GM13976 (cell line): ENCODE measurements at places on chromosomes 12 and 14.
A peak's percentile ranks its signal among the peaks of the same experiment; 100 is the strongest.

GRCh38 chr12:28683366-28683765 lies 465.7 kb upstream of the FAR2 start:
- no peak for DNase-seq

DNA sequence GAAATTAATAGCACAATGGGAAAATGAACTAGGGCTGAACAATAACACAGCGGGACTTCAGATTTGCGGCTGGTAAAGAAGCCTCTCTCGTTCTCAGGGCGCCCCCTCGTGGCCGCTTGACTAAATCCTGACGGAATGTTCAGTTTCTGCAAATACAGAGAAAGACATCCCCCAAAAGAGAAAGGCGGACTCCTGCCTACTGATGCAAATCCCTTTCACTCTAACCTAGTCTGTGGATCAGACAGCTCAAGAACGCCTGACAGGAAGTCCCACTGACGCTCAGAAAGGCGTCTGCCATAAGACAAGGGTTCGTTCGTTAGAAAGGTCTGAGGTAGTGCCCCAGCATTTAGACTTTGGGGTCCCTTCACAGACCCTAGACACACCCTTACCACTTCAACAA lies 2.5 kb downstream of the NUAK1 start:
- peak; percentile 77 for DNase-seq

- no peak for DNase-seq
These were observed 29.7 kb downstream of the FAM222A start for GRCh38 chr12:109743076-109743910.

GRCh38 chr12:48390026-48390425 lies 39.3 kb upstream of the ZNF641 start:
- no peak for DNase-seq

GRCh38 chr12:32545413-32545980 lies 133.6 kb upstream of the DNM1L start:
- DNase-seq, result no peak

GRCh38 chr14:23478109-23478759 lies 8.7 kb downstream of the NGDN start:
- DNase-seq, result peak; percentile 52

GRCh38 chr14:34794217-34794616 lies 79.8 kb upstream of the CFL2 start:
- DNase-seq, result no peak

DNA sequence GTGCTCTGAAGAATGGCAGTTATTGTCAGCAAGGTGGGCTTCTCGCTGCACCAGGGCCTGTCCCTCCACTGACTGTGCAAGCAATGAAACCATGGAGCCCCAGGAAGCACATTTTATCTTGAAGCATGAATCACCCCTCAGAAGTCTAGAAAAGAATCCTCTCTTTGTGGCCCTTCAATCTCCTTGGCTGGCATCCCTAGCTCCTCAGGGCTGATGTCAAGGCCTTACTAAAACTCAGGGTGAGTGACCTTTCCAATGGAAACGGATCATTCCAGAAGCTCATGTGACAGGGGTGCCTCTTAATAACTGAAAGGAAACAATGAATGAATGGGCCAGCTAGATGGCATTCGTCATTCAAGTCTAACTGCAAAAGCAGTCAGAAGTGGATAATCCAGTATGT lies 22.3 kb upstream of the PLEKHH1 start:
- no peak for DNase-seq

GRCh38 chr14:100079726-100080005 lies 14.4 kb downstream of the EVL start:
- DNase-seq, result no peak

DNA sequence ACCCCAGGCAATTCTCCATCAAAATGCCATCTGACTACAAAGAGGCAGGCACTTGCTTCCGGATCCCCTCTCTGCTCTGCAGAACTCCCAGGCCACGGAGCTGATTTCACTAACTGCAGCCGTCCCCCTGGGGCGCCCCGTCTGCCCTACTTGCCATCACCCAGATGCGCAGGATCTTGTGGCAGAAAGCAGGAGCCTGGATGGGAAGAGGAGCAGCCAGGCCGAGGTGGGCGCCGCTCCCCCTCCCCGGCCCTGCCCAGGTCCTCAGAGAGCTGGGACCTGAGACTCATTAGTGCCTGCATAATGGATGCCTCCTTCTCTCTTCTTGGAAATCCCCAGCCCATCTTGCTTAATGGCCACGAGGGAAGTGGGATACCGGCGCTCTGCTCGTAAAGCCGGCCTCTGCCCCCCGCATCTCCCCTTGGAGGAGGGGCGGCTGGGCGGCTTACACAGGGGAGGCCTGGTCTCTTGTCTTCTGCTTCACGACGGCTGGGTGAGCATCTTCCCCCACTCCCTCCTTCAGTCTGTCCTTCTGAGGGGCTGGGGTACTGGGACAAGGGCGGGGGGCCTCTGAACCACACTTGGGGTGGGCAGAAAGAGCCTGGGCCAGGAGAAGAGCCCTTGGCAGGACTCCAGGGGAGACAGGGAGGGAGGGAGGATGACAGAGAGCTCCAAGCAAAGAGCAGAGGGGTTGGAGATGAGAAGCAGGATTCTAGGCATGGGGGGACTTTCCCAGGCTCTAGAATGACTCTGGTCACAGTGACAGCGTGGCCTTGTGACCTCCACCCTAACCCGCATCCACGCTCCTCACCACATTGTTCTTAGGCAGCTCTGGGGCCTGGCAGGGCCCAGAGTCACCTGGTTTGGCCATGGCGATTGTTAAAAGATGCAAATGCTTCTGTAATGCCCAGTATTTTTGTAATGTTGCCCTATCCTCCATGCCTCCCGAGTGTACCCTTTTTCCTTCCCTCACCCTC lies 19.4 kb upstream of the EML1 start:
- DNase-seq, result no peak

- DNase-seq, result peak; percentile 6
These were observed 401.7 kb downstream of the TRHDE start for GRCh38 chr12:72673853-72674252.

DNA sequence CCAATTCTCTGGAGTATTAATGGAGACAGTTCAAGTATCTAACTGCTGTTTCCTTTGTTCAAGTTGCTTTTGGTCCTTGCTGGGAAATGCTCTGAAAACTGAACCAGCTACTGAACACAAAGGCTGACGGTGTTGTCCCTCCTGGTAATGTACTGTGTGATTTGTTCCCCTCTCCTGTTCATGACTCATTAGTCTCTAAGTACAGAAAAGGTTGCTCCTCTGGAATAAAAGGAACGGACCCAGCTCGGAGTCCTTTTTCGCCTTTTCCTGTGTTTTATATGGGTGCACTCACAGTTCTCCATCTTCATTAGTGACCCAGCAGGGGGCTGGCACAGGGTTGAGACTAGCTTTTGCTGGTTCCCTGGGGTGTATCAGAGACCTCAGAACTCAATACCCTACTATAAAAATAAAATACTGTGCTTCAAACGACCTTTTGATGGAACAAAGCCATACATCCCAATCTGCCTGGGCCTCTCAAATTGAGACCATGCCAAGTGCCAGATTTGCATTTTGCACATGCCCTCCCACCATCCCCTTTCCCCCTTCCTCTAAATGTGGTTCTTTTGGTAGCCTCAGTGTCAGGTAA lies 269.7 kb downstream of the RAD51B start:
- no peak for DNase-seq

DNA sequence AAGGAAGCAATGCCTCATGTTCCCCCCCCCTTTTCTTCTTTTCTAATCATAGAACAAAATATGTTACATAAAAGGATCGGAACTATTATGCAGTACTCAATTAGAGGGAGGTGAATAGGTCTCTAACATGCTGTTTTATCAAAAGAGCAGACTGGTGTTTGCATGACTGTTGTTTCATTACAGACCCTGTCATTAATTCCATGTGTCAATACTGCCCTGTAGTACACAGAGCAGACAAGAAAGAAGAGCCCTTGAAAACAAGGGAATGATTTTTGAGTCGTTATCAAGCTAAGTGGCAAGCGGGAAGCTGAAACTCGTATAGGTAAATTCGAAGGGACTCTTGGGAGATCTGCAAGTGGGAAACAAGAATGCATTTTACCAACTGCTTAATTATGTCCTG lies 76.9 kb upstream of the TMEM263 start:
- DNase-seq, result no peak

GRCh38 chr14:56300495-56300894 lies 182.3 kb downstream of the PELI2 start:
- DNase-seq, result no peak

DNA sequence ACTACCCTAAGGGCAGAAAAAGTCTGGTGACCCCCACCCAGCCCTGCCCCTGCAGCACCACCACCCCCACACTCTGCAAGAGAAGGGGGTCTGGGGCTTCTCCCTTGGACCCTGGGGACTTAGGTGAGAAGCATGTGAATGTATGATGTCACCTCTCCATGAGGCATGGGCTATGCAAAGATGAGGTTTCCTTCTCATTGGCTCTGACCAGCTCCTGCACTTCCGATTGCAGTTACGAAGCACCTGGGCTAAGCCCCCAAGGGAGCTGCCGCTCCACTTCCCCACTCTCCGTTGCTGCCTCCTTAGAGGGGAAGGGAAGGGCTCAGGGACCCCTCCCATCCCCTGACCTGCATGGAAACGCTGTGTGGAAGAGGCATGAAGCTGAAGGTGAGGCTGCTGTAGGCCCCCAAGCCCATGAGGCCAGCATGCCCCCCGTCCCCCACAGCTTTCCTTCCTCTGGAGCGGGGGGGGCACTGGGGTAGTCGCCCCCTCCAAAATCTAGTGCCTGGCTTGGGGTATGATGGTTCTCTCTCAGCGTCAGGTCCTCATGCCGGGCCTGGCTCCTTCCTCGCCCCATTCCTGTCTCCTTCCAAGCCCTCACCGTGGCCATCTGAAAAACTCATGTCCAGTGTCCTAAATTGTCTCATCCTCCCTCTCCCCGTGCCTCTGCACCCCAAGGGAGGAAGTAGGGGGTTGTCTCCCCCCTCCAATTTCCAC lies 5.5 kb upstream of the DDX23 start:
- DNase-seq, result peak; percentile 47

DNA sequence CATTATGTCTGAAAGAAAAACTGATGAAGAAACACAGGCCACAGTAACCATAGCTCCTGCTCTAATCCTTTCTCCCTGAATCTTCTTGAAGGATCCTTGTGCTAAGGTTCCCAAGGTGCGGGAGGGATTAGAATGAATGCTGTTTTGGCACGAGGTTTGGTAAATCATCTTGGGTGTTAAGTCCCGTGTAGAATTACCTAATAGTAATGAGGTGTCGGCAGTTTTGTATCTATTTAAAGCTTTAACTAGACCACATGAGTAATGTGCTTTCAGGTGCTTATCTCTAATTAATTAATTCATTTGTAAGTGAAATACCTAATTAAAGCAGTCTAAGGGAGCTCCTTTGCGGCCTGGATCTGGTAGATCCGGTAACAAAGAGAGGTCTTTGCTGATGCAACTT lies 53.9 kb downstream of the GNG2 start:
- no peak for DNase-seq

- peak; percentile 11 for DNase-seq
These were observed 14.0 kb downstream of the BRF1 start for GRCh38 chr14:105286759-105287144.
